Mucosa of descending colon (tissue), 3 donors: ENCODE measurements at places on chromosomes 13 and 19. TPM values are rescaled to one million over a fixed set of nuclear protein-coding genes. Genes with fewer than 3 reads are reported as not detected.

ITGBL1 gene
- 0.06 TPM for total RNA-seq

FCAR gene
- 0.76 TPM for total RNA-seq

CHMP2A gene
- 231 TPM for total RNA-seq

NOVA2 gene
- 0.55 TPM for total RNA-seq

TMEM221 gene
- total RNA-seq = 0.51 TPM

DNA sequence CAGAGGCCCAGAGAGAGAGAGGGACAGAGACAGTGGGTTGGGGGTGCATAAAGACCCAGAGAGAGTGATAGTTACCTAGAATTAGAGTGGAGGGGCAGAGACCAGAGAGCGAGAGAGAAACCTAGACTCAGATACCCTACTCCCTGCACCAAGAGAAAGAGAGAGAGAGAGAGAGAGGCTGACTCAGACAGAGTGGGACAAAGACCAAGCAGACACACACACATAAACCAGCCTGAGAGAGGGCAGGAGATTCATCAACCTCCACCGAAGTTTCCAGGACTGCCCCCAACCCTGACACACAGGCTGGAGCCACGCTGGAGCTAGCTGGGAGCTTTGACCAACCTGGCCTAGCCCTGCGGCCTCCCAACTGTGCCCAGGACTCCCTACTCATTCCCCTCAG is 12.9 kb downstream of the SYT3 start:
- DNase-seq = no peak

GRCh38 chr13:40470660-40471059 is 195.8 kb downstream of the FOXO1 start:
- DNase-seq = no peak

DNA sequence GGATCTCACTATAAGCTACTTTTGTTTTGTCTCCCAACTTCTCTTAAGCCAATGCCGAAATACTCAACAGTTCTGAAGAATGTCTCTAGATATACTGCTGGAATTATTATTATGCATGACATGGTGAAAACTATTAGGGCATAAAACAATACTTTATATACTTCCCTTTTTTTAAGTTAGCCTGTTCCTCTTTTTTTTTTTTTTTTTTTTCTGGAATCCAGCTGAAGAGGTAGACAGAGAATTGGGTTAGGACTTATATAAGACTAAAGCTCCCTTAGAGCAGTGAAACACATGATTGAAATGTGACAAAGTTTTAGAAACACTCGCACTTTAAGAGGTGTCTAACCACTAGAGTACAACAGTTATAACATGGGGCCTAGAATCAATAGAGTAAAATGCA is 850.9 kb upstream of the PCDH9 start:
- DNase-seq = no peak

DNA sequence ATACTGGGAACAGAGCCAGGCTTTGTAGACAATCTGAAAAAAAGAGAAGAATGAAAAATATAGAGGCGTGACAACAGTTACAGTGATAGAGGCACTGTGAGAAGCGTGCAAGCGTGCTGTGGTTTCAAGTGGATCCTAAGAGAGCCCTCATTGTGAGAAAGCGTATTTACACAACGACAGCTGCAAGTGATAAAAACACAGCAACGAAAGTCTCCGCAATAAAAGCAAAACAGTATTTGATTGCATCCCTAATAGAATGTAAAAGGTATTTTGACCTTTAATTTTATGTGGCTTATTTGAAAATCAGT is 642.7 kb upstream of the ARGLU1 start:
- DNase-seq = no peak

DNA sequence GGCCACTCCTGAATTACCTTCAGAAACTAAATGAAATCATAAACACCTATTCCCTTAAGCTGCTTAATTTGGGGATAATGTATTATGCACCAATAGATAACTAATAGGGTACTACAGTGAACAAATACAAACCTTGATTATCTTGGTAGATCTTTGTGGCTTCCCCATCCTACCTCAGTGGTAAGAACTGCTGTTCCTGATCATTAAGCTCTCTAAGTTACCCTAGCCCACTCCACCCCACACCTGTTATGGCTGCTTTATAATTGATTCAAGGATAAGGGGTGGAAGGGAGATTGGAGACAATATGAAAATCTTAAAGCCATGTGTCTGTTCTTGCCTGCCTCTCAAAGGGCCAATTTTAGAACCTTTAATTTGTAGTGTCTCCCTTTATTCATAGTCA is 121.2 kb downstream of the LMO7 start:
- DNase-seq = no peak

GRCh38 chr19:35845215-35846037 is 6.9 kb downstream of the NPHS1 start:
- peak; percentile 54 for DNase-seq

GRCh38 chr19:51822946-51823345 is 28.0 kb downstream of the FPR3 start:
- DNase-seq = no peak

- DNase-seq = peak; percentile 86
These were observed 18.7 kb downstream of the GADD45B start for GRCh38 chr19:2494447-2495129.

GRCh38 chr13:68190818-68191217 is 960.7 kb upstream of the PCDH9 start:
- DNase-seq = no peak

DNA sequence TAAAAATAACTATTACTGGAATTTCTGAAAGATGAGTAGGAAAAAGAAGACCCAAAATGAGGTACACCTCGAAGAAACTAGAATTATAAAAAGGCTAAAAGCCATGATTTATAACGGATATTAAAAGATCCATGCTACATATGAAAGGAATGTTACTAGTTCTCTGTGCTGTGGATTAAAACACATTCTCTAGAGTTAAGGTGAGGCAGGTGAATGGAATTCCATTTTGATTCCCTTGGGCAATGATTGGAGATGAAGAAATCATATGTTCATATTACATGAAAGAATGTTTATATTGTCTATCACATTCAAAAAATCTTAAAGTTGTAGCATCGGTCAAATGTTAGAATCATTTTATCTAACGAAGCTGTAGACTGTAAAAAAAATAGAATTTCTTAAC is 783.7 kb downstream of the PCDH9 start:
- no peak for DNase-seq

GRCh38 chr13:110525328-110526319 is 35.9 kb downstream of the RAB20 start:
- DNase-seq = peak; percentile 68

- no peak for DNase-seq
These were observed 7.2 kb upstream of the RASL11A start for GRCh38 chr13:27263438-27263837.

- DNase-seq = no peak
These were observed 269.0 kb downstream of the FGF14 start for GRCh38 chr13:102132777-102133295.
